ENCODE measurements at places on chromosomes 3 and 15.

- DNase-seq, result peak; percentile 27
Observed at GRCh38 chr3:153429821-153430220, 267.8 kb downstream of the RAP2B start.

DNA sequence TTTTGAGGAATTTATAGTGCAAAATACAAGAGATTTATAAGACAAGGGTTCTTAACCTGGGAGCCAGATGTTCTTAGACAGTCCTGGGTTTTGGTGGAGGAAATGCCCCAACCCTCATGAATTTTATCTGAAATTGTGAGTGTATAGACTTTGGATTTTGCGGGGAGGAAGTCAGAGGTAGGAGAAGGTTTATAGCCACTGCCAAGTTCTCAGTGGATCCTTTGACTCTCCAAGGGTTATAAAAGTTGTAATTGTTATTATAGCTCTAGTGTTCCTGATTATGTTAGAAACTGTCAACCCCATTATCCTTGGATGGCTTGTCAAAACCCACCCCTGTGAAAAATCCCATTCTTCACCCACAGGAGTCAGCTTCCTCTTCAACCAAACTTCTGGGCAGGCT lies 183.6 kb downstream of the LRTM1 start:
- DNase-seq, result no peak

GRCh38 chr3:81439108-81439507 lies 322.3 kb downstream of the GBE1 start:
- no peak for DNase-seq

DNA sequence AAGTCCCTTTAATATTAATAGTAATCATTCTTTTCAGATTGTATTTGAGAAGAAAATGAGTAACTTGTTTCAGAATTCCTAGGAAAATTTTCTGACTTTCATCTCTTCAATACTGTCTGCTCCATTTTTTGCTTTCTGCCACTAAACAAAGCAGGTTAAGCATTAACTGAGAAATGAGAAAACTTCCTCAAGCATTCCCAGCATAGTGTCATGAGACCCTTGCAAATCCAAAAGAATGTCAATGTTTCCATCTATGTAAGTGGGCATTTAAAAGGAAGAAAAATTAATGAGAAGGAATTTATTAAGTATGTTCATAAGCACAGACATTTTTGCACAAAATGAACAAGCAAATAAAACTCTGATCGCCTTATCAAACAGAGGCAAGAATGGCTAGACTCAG lies 148.0 kb upstream of the STRIT1 start:
- DNase-seq, result no peak

GRCh38 chr3:14761121-14761672 lies 57.6 kb upstream of the FGD5 start:
- no peak for DNase-seq

GRCh38 chr3:116445311-116445841 lies at the start of gene LSAMP:
Gene LSAMP (minus strand): TSS chr3:116445487.
- DNase-seq, result peak; percentile 80

- DNase-seq, result peak; percentile 40
Observed at GRCh38 chr15:34109797-34110663, 8.1 kb downstream of the PGBD4 start.

DNA sequence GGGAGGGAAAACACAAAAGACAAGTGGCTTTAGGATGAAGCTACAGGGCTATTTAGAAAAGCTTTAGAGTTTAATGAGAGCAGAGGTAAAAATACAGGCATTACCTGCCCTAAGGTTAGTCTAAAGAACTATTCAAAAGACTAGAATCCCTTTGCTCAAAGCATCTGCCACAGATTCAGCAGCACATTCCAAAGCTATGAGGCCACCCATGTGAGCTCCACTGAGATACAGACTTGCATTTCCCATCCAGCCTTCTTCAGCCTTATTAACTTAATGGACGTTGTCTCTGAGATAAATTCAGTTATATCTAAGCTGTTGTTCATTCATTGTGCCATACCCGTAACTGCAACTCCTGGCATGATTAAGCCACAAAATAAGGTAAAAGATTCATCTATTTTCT lies 25.4 kb downstream of the CXCR6 start:
- peak; percentile 55 for DNase-seq

- no peak for DNase-seq
Observed at GRCh38 chr3:102248981-102249705, 185.7 kb upstream of the ZPLD1 start.

GRCh38 chr3:106957029-106957428 lies 420.2 kb upstream of the CCDC54 start:
- DNase-seq, result peak; percentile 58

DNA sequence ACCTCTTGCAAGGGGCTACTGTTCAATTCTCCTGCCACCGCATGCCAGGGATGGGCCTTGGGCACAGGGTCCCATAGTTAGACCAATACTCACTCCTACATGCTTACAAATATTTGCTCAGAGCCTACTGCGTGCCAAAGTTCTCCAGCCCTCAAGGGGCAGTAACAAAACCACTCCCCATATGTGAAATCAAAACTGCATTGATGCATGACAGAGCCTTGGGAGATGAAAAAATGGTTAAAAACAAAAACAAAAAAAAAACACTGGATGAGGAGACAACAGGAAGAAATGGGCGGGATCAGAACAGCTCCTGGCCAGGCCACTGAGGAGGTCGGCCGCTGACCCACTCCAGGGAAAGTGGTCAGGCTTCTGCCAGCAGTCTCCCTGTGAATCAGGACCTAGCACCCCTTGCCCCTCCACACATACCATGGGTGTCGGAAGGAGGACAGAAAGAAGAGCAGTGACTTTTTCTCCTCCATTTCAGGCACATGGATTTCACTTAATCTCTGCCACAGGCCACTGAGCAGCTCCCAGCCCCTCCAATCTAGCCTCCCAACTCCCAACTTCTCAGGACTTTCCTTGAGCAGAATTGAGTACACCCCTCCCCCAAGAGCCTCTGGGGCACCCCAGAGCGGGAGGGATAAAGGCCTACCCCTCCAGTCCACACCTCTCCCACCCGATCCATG lies 2.8 kb downstream of the PLXNB1 start:
- DNase-seq, result no peak

GRCh38 chr3:133931084-133931483 lies 35.4 kb upstream of the RAB6B start:
- DNase-seq, result no peak

GRCh38 chr3:181568248-181568647 lies 143.5 kb upstream of the SOX2 start:
- DNase-seq, result peak; percentile 2

GRCh38 chr3:60240492-60240891 lies 1010.8 kb downstream of the FHIT start:
- no peak for DNase-seq

DNA sequence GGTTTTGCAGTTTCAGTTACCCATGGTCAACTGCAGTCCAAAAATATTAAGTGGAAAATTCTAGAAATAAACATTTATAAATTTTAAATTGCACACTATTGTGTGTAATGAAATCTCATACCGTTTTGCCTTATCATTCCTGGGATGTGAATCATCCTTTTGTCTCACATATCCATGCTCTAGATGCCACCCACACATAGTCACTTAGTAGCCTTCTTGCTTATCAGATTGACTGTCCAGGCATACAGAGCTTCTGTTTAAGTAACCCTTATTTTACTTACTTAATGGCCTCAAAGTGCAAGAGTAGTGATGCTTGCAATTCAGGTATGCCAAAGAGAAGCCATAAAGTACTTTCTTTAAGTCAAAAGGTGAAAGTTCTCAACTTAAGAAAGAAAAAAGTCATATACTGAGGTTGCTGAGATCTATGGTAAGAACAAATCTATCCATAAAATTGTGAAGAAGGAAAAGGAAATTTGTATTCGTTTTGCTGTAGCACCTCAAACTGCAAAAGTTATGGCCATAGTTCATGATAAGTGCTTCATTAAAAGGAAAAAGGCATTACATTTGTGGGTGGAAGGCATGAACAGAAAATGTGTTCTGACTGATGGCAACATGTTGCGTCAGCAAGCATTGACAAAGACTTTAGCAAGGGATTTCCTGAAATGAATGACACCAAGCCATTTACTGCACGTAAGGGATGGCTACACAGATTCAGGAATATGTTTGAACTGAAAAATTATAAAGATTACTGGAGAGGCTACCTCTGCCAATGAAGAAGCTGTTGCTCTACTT lies 43.8 kb downstream of the SPATA16 start:
- no peak for DNase-seq

GRCh38 chr3:1093217-1093616 lies 393 bp downstream of the CNTN6 start:
- DNase-seq, result no peak

DNA sequence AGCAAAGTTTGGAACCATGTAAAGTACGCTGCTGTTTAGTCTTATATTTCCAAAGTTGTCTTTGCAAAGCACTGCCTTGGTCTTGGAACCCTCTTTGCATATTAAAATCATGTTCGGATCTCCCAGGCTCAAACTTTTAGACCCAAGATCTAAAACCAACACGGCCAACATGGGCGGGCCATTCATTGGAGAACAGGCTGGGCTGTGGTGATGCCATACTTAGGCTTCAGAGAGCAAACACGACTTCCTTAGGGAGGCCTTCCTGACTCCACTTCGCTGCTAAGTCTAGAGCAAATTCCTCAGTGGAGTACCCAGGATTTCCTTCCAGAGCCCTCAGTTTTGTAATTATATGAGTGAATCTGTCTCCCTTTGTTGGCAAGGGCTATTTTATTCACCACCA lies 3.5 kb downstream of the MAN2C1 start:
- no peak for DNase-seq

DNA sequence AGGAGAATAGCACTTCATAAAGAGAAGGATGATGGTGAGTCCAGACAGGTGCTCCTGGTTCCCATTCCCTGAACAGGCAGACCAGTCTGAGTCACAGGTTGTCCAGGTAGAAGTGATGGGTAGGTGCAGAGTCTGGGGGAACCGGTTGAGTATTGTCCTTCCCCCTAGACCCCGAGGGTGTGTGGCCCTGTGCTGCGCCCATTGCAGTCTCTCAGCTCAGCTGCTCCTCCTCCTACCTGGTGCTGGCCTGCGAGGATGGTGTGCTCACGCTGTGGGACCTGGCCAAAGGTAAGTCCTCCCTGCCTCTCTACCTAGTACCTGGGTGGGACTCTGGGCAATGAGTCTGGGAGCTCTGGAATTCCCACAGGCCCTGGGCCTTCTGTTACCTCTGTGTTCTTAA lies 19.8 kb downstream of the MESP1 start:
- DNase-seq, result no peak

- DNase-seq, result no peak
Observed at GRCh38 chr3:9314796-9315195, 48.1 kb upstream of the THUMPD3 start.

GRCh38 chr15:75233504-75234190 lies 24.5 kb upstream of the GOLGA6C start:
- no peak for DNase-seq

GRCh38 chr3:78148986-78149717 lies 1109.3 kb downstream of the ROBO2 start:
- peak; percentile 14 for DNase-seq

DNA sequence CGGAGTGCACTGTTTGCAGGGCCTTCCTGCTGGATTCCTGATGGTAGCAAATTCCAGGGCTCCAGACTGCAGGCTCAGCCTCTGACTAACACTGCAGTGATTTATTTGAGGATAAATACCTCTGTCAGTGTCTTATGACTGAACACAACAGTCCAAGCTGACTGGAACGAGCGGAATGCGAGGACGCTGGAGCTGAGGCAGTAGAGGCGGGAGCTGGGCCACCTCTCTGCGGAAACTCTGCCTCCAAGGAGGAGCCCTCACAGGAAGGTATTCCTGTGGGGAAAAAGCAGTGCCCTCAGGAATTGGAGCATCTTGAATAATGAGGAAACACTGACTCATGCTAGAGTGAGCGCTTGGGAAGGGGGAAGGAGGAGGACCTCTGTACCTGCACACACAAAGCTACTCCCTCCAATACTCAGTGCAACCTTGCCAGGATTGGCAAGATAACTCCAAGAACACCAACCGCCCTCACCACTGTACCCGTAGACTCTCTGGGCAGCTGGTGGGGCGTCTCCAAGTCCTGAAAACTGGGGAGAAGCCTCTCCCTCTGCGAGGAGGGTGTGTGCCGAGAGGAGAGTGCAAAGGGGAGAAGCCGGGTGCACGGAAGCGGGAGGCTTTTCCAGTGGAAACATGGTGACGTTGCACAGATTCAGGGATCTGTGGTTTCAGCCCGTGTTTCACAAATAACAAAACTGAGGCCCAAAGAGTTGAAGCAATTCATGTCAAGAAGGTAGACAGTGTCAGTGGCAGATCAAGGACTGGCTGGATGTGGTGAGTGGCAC lies 43.0 kb downstream of the VGLL4 start:
- peak; percentile 100 for DNase-seq

DNA sequence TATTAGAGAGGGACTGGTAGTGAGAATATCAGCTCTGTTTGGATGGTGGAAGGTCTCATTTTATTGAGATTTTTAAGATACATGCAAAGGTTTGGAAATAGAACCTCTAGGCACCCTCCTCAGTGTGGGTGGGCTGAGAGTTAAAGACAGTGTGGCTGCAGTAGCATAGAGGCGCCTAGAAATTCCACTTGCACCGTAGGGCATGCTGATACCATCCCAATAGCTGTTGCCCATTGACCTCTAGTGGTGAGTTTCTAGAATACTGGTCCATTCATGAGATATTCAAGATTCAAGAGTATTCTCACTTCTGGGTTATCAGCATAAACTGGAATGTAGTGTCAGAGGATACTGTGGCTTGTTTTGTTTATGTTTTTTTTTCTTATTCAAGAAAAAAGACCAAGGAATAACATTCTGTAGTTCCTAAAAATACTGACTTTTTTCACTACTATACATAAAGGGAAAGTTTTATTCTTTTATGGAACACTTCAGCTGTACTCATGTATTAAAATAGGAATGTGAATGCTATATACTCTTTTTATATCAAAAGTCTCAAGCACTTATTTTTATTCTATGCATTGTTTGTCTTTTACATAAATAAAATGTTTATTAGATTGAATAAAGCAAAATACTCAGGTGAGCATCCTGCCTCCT lies 87.2 kb downstream of the TGFBR2 start:
- DNase-seq, result peak; percentile 71

DNA sequence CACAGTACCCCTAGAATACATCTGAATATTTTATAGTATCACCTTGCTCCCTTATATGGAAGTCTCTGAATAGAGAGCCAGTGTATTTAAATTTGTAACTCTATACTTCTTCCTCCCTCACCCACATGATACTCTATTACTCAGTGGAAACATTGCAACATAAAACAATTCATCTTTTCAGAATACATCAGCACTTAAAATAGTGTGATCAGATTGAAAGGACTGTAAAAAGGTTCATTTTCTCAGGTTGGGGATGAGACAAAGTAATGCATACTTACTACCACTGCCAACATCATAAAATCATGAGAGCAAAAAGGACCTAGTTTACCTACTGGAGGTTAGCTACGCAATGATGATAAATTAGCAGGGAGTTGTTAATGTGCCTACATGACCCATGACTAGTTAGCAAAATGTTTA lies 13.8 kb upstream of the THRB start:
- DNase-seq, result peak; percentile 82

All from fibroblast of skin of right quadriceps (primary cell).